Stimulated activated CD4-positive, alpha-beta T cell treated with anti-CD3 and anti-CD28 coated beads, Interleukin-2, amount 100 ng/mL, for 24 hours (primary cell): ENCODE measurements at places on chromosomes 5 and 9.

DNA sequence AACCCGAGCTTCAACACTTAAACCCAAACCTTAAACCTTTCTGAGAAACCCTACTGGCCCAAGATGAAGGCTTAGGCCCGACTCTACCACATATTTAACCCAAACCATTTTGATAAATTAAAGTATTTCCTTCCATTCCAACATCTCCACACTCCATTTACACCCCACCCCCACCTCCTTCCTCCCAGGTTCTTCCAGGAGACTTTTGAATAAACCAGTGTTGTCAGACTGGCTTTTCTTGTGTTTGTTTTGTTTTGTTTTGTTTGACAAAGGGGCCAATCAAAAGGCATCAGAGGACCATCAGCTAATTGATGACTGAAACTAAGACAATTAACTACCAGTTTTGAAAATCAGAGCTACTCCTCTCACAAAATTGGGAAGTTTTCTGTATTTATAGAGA lies 4.6 kb upstream of the ZNF608 start:
- DNase-seq: no peak

- DNase-seq: no peak
These were observed 19.8 kb downstream of the PALM2AKAP2 start for GRCh38 chr9:109799792-109800191.

DNA sequence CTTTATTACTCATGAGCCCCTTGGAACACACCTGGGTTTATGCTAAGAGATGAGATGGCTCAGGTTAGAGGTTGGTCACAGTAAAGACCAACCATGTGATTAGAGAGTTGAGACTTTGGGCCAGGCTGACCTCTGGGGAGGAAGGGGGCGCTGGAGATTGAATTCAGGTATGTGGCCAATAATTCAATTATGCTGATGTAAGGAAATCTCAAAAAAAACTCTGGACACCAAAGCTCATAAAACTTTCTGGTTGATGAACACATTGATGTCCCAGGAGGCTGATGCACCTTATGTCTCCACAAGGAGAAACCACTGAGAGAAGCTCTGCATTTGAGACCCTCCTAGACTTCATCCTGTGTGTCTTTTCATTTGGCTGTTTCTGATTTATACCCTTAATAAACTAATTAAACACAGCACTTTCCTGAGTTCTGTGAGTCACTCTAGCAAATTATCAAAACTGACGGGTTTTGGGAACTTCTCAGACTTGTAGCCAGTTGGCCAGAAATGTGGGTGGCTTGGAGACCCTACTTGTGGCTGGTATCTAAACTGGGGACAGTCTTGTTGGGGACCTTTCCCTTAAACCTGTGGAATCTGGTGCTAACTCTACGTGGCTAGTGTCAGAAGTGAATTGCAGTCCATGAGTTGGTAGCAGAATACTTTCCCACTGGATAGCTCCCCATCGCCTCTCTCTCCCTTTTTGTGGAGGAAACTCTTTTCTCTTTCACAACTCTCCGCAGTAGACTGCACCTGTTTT lies 7.5 kb upstream of the CCL27 start:
- DNase-seq: no peak

DNA sequence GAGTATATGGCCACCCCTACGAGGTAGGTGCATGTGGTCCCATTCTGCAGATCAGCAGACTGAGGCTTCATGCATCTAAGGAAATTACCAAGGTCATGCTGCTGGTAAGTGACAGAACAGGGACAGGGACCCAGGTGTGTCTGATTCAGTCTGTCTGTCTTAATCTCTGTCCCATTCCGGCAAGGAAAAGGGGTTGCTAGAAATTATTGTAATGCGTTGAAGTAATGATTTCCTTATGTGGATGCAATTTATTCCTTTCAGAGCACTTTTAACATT lies 76.8 kb downstream of the AMBP start:
- no peak for DNase-seq

DNA sequence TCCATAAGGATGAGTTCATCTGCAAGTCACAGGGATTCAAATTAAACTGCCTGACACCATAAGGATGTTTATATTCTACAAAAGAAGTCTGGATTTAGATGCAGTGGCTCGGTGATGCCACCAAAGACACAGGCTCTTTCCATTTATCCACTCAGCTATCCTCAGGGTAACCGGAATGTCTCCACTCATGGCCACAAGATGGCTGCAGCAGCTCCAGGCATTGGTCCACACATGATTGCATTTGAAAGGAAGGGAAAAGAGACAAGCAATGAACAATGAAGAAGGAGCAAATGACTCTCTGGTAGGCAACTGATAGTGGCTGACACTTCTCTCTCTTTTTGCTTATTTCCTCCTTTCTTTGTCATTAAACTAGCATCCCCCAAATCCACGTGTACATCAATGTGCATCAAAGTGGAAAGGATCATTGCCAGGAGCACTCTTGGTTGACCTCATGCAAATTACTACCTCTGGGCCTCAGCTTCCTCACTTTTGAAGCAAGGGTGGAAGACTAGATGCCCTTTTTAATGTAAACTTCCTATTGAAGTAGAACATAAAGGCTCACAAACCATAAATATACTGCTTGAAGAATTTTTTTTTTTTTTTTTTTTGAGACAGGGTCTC lies 7.2 kb upstream of the SNX30 start:
- no peak for DNase-seq

- DNase-seq: no peak
These were observed 34.1 kb upstream of the SLC9A3 start for GRCh38 chr5:558326-558725.

DNA sequence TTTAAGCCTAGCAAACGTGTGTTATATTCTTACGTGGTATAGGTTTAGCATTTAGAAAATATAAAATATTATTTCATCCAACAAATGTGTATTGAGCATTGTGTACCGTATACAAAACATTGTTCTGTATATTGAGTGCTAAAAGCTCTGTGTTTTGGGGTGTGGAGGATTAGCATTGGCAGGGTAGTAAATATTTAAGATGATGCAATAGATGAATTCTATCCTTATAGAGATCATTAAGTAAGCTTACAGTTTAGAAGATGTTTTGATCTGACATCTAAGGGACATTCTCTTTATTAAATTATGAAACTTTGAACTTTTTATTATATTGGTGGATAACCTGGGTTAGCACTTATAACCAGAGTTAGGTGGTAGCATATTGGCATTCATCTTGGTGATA lies 48.5 kb upstream of the GLIPR2 start:
- no peak for DNase-seq

GRCh38 chr9:15711531-15711930 lies 158.7 kb downstream of the CCDC171 start:
- no peak for DNase-seq

DNA sequence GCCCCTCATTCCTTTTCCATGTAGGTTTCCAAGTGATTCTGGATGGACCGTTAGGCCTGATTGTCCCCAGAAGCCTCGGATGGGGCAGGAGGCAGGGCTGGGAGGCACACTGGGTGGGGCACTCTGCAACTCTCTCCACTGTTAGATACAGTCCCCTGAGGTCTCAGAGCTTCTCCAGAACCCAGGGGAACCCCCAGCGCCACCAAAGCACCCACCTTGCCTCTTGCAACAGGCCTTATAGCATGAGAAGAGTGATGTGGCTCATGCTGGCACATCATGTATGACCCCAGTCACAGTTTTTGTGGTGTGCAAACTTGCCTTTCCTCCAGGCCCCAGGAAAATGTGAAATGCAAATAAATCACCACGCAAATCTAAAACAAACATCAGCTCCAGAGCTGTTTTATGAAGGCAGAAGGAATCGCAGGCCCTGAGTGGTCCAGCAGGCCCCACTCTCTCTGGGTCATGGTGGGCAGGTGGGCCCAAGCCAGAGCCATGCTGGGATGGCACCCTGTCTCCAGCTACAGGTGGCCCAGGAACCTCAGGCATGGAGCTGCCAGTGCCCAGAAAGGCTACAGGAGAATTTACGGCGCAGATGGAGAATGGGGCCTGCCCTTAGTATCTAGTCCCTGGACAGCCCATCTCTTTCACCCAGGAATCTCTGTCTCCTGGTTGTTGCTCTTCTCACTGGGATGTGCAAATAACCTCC lies 36.3 kb upstream of the CDKN2AIPNL start:
- no peak for DNase-seq

DNA sequence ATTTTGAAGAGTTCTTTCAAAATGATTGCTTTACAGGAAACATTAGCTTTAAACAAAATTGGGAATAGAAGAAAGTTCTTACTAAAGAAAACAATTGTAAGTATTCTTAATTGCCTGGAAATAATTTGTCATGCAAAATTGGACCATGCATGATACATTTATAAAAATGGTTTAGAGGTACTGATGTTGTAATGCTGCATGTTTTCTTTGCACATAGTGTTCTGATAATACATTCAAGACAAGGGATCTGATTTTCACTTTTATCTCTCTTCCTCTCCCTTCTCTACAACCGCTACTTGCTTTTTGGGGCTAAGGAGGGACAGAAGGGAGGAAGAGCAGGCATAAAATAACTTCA lies 211.6 kb upstream of the MPDZ start:
- no peak for DNase-seq

GRCh38 chr9:84177407-84177806 lies 163.2 kb downstream of the SLC28A3 start:
- no peak for DNase-seq

DNA sequence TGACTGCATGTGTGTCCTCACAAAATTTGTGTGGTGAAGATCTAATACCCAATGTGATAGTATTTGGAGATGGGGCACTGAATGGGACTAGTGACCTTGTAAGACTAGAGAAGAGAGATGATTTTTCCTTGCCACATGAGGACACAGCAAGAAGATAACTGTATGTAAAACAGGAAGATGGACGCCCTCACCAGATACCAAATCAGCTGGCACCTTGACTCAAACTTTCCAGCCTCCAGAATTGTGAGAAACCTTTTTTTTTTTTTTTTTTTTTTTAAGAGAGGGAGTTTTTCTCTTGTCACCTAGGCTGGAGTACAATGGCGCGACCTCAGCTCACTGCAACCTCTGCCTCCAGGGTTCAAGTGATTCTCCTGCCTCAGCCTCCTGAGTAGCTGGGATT lies 40.3 kb downstream of the UBTD2 start:
- peak; percentile 20 for DNase-seq

- DNase-seq: no peak
These were observed 342.6 kb downstream of the DMAC1 start for GRCh38 chr9:7456793-7457530.
